ENCODE measurements at places on chromosomes 6 and 20.

DNA sequence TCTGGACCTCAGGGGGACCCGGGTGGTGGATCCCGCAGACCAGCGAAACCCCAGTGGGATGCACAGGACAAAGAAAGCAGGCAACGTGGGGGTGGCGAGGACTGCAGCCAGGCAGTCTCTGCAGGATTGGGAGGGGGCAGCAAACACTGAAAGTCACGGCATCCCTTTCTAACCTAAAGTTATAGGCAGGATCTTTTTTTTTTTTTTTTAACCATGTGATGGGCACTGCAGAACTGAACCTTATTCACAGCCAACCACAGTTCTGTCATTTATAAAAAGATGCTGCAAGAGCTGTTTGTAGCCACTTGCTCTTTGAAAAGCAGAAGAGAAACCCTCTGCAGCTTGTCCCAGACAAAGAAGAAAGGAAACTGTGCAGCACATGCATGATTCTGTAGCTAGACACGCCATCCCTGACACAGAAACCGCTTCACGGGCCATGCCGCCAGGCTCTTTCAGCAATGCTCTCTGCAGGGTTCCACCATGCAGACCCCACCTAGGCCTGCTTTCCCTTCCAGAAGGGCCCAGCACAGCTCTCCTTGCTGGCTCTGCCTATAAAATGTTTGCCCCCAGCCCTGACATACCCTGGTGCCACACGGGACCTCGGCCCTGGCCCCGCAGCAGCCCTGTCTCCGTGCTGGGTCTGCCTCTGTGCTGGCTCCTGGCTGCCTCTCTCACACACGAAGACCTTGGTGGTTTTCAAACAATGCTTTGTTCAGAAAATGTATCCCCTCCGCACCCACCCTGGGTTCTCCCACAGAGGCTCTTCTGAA lies 70.8 kb downstream of the PYGB start:
- DNase-seq = no peak

GRCh38 chr20:35618263-35619131 lies 2.9 kb downstream of the SPAG4 start:
- no peak for DNase-seq

DNA sequence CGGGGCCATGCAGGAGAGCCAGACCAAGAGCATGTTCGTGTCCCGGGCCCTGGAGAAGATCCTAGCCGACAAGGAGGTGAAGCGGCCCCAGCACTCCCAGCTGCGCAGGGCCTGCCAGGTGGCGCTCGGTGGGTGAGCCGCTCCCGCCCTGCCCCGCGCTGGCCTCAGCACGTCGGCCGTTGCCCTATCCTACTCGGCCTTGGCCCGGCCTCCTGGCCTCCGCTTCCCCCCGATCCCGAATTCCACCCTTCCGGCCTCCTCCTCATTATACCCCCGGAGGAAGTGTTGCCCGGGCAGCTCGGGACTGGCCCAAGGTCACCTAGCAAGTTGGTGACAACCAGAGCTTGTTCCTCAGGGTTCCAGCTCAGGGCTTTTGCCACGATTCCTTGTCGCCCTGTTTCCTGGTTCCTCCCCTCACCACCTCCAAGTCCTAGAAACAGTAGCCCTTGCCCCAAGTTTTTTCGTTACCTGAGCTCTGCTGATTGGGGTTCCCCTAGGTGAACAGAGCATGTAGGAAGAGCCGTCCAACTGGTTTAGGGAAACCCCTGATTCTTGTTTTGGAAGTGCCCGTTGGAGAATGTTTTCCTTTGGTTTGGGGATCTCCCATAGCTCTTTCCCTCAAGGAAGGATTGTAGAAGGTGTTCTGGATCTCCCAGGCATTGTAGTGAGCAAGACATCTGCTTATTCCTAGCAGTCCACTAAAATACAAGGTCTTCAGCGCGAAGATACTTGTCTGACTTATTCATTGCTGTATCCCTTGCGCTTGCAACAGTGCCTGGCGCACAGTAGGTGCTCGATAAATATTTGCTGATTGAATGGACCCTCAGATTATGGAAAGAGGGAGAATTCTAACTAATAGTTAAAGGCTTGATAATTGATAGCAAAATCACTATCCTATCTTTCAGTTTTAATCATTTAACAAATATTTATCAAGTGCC lies 641 bp downstream of the ARFGEF2 start:
- no peak for DNase-seq

DNA sequence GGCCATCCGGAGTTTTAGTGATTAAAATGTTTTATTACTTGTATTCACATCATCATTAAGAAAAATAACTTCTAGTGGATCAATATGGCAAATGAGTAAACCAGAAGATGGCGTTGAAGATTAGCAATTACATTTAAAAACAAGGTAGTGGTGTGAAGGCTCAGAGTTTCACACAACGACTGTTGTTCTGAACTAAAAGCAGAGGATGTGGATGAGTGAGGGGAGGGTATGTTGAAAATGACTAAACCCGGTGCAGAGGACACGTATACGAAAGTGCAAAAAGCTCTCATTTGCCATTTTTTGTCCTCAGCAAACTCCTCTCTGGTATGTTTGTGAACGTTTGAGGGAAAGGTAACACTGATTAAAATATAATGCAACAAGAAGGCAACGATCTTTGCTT lies 1.9 kb upstream of the IRF4 start:
- DNase-seq = no peak

Data from non-pigmented ciliary epithelial cell (primary cell).